Activated naive CD4-positive, alpha-beta T cell treated with Interleukin-2 at 50 U/mL for 16 hours (primary cell): ENCODE measurements at places on chromosomes 16 and 17.

- DNase-seq = no peak
Observed at GRCh38 chr17:60664022-60664421, 13.6 kb upstream of the BCAS3 start.

GRCh38 chr17:6517062-6517461 is 39.3 kb downstream of the PITPNM3 start:
- DNase-seq = no peak

GRCh38 chr17:81489998-81490992 is 22.3 kb downstream of the ACTG1 start:
- no peak for DNase-seq

GRCh38 chr17:4100883-4101756 is 41.7 kb downstream of the ZZEF1 start:
- peak; percentile 22 for DNase-seq

DNA sequence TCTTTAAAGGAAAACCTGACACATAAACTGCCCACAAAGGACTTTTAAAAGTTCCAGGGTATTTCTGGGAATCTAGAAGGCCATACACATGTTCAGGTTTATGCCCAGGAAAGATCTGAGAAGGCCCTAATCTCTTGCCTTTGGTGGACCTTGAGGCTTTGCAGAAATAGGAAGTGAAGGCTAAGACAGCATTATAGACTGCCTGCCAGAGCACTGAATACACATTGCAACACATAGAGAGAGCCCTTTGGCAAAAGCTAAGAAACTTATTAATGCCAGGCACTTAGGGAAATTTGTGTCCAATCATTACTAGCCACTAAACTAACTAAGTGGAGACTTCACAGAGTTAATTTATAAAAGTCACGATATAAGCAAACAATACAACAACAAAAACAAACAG is 70.4 kb downstream of the MMD start:
- no peak for DNase-seq

DNA sequence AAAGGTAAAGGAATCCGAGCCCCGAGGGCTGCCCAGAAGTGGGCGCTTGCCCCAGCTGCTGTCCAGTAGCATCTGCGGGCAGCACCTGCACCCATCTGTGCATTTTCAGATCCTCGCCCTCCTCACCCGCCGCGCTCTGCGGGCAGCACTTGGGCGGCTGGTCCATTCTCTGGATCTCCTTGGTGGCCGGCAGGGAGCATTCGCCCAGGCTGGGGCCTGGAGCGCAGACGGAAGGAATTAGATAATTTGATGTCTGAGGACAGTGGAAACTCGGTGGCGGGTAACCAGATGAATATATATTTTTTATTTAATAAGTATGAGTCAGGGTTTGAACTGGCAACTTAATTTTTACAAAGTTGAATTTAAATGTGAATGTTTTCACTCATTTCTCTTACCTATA is 88.5 kb downstream of the NPIPB11 start:
- no peak for DNase-seq

DNA sequence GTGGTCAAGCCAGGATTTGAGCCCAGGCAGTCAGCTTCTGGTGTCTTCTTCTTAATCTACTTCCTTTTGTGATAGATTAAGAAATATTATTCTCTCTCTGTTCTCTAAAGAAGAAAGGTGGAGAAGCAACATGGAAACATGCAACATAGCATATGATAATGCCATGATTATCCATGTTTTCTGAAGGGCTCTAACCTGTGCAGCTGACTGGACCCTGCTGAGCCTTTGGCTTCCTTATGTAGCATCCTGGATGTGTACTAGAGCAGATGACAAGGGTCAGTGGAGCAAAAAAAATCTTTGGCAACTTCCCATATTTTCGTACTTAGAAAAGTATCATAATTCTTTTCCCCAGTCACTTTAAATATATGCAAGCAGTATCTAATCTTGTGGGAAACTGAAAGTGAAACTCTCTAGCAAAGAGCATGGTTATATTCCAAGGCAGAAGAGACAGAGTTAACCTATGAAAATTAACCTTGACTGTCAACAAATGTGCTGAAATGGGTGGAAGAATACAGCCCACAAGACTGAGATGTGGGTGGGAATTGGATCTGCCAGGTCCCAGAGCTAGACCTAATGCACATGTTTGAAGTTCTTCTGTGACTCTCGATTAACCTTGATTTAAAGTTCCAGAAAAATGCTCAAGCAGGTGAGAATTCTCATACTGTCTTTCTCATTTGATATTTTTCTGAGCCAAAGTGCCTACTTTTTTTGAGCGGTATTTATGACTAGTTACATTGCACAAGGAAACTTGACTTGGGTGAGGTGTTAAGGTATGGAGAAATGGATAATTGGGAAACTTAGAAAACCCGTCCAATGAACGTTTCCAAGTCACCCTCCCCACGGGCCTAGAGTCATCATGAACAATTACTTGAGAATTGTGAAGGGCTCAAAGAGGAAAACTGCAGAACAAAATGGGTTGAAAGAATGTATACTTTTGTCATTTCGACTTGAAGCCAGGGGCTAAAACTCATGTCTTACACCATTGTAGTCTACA is 248.6 kb downstream of the FTO start:
- DNase-seq = no peak

DNA sequence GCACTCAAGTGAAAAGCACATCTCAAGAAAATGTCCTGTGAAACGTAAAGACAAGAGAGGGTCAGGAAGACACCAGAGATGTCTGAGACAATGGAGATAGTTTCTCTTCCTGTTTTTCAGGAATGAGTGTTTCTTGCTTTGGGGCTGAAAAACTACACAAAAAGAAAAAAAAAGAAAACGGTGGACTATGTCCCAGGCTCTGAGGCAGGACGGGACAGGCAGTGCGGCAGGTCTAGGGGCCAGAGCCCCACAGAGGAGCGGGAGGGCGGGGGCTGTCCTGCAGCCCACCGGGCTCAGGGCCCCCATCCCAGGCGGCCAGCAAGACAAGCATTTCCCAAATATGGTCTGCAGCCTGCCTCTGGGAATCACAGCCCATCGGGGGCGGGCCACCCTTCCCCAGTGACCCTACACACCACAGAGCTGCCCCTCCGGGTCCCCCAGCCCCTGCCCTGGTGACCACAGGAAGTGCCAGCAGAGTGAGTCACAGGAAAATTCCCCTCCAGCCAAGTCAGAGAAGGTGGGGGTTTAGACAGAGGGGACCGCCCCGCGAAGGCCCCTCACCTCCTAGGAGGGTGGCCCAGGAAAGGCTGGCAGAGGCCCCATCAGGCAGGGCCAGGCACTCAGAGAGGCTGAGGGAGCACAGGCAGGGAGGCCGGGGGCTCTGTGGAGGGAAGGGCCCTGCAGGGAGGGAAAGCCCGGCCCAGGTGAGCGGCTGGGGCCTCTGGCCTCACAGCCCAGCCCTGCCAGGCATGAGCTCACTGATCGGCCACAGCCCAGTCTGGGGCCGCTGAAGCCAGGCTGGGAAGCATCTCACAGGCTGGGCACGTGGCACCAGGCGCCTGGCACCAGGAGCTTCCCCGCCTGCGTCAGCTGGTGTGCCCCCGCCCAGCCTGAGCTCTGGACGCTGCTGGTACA is 6.3 kb downstream of the BCAR1 start:
- DNase-seq = no peak

GRCh38 chr16:3569851-3570250 is 7.4 kb downstream of the NLRC3 start:
- DNase-seq = no peak

GRCh38 chr16:1375741-1376410 is 24.1 kb downstream of the GNPTG start:
- DNase-seq = no peak

DNA sequence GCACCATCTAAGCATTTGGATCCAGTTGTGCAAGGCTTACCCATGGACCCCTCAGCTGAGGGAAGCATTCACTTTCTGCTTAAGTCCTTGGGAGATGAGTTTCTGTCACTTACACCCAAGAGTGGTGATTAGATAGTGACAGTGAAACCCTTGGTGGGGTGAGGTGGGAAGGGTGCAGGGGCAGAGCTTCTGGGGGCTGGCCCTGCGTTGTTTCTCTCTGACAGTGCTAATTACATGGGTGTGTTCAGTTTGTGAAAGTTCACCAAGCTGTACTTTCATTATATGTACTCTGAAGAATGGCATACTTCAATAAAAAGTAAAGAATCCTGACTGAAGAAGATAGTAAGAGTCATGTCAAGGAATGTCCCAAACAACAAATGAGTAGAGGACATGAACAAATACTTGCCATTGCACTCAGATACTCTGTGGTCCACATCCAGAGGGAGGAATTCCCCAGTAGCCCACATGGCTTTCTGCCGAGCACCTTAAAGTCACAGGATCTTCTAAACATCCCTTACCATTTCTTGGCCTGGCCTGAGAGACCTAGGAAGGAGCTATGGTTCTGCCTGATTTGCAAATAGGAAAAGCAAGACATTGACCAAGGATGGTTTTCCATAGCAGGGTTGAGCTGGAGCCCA is 8.4 kb downstream of the CHST6 start:
- no peak for DNase-seq

DNA sequence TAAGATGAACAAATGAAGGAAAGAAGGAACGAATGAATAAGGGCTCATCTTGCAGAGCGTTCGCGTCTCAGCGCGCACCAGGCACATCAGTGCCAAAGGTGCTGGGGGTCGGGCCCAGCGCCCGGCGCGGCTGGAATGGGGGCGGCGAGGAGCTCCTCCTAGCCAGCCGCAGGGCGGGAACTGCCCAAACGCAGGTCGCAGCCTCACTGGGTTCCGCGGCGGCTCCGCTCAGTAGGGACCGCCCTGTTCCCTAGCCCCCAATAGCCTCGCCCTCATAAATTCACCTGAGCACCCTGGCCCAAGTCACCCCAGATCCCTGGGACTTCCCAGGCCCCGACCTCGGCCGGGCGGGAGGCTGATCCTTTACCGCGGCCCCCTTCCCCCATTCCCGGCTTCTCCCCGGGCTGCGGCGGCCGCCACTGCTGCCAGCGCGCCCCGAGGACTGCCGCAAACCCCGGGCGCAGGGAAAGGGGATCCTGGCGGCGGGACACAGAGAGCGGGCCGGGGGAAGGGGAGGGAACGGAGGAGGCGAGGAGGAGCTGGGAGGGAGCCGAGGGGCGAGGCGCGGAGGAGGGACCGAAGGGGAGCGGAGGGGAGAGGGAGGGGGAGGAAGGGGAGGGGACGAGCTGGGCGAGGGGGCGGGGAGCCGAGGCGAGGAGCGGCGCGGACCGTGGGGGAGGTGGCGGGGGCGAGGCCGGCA is 377 bp upstream of the CRHR1 start:
- DNase-seq = peak; percentile 6

GRCh38 chr16:76897816-76898215 is 293.2 kb upstream of the MON1B start:
- DNase-seq = no peak

DNA sequence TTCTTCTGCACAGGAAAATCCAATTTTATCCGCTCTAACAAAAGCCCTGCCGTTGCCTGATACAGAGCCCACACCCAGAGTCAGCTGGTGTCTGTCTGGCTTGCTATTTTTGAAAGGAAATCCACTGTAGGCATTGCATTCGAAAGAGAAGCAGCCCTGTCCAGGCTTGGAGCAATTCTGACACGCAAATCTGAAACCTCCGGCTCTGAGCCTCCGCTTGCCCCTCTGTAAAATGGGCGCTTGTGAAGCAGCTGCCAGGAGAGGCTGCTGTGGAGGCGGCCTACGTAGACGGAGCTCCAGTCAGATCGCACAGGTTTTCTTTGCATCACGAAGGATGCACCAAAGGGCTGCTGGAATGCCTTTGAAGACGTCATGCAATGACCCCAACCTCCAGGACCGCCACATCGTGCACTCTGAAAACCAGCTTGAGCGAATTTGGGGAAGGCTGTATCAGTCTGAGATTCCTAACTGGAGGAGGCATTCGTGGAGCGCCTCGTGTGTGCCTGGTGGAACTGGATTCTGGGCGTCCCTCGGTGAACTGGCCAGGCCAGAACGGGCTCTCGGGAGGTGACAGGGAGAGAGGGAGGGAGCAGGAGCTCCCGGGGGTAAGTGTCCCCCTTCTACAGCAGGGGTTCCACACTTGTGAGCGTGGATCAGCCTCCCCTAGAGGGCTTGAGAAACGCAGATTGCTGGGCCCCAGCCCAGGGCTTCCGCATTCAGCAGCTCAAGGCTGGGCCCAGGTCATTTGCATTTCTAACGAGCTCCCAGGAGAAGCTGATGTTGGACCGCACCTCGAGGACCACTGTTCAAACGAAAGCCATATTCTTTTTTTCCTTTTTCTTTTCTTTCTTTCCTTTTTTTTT is 215.5 kb downstream of the MRTFB start:
- DNase-seq = peak; percentile 38

GRCh38 chr17:73292031-73292531 is 19.7 kb downstream of the CDC42EP4 start:
- DNase-seq = no peak

- DNase-seq = no peak
Observed at GRCh38 chr17:19533036-19533717, 477 bp upstream of the SLC47A1 start.

DNA sequence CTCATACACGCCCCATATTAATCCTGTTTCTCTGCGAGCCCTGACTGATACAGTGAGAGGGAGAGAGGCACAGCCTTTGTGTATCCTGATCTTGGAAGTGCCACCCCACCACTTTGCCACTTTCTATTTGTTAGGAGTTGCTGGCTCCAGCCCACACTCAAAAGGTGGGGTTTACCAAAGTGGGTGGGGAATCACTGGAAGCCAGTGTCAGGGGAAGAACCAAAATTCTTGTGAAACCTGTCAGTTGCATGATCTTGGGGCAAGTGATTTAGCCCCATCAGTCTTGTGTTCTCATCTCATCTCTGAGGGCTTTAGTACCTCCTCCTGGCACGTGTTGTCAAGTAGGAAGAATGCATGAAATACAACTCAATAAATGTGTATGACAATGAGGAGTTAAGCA is 119.5 kb downstream of the SOX9 start:
- DNase-seq = no peak

GRCh38 chr17:43528988-43529814 is 16.9 kb downstream of the ETV4 start:
- no peak for DNase-seq

GRCh38 chr16:5466551-5466950 is 369.0 kb upstream of the EEF2KMT start:
- DNase-seq = no peak

GRCh38 chr16:70796301-70796700 is 4.7 kb downstream of the VAC14 start:
- DNase-seq = no peak

DNA sequence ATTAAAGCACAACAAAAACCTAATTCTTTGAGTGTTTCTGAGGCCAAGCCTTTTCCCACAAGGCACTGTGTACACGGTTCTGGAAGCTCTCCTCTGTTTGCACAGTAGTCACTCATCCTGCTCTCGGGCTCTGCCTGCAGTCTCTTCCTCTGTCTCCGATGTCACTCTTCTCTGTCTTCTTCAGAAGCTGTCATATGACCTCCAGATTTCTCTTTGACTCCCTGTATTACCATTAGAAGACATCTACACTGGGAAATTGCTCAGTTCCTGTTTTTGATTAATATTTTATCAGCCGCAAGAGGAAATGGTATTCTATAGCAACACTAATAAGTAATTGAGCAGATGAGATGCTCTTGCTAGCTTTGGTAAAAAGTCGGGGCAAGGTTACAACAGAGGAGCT is 422.9 kb downstream of the WWOX start:
- no peak for DNase-seq
